ENCODE measurements at places on chromosomes 3 and 15. TPM values are rescaled to one million over a fixed set of nuclear protein-coding genes. Genes with fewer than 3 reads are reported as not detected.
A peak's percentile ranks its signal among the peaks of the same experiment; 100 is the strongest.

GRCh38 chr3:36214460-36214859 lies 165.8 kb upstream of the STAC start:
- DNase-seq = no peak

DNA sequence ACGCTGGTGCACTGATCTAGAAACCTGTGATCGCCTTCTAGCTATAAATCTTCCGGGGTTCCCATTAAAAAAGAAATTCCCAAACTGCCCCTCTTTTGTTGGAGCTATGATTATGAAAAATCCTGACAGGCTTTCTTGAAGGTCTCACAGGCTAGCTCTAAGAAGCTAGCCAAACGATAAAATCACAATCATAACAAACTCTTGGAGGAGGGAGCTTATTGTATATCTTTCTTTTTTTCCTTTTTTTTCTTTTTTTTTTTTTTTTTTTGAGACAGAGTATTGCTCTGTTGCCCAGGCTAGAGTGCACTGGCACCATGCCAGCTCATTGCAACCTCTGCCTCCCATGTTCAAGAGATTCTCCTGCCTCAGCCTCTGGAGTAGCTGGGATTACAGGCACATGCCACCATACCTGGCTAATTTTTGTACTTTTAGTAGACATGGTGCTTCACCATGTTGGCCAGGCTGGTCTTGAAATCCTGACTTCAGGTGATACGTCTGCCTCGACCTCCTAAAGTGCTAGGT lies 72.0 kb downstream of the MYO1E start:
- DNase-seq = no peak

DNA sequence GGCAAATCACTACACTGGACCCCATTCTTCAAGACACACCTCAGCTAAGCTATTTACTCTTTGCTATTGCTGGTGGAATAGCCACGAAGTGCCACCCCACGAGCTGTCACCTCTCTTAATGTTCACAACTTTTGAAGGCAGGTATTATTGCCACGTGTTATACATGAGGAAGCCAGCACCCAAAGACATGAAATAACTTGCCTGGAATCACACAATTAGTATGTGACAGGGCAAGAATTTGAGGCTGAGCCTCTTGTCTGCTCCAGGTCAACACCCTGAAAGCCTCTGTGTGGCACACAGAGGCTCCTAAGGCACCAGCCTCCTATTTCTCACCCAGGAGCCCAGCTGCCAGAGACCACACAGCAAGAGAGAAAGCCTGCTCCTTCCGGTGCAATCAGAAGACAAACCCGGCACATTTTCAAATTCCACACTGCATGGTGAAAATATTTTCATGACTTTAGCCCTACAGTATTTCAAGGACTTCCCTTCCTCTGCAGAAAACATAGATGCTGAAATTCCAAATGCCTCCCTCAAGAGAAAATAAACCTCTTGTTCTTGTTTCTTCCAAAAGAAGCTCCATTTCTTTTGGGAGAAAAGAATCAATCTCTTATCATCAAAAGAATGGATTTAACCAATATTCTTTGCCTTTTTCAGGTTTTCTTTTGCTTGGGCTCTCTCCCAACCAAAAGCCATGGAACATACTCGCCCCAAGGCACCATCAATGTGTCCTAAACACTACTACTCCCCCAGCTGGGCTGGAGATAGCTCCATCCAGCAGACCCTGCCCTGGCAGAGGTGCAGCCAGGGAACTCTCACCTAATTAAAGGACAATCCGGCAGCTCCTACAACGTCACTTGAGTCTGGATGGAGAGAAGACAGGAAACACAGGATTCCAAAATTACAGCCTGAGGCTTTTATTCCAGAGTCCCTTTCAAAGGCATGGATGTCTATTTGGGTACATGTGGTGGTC lies 84.7 kb upstream of the THBS1 start:
- peak; percentile 57 for DNase-seq

DNA sequence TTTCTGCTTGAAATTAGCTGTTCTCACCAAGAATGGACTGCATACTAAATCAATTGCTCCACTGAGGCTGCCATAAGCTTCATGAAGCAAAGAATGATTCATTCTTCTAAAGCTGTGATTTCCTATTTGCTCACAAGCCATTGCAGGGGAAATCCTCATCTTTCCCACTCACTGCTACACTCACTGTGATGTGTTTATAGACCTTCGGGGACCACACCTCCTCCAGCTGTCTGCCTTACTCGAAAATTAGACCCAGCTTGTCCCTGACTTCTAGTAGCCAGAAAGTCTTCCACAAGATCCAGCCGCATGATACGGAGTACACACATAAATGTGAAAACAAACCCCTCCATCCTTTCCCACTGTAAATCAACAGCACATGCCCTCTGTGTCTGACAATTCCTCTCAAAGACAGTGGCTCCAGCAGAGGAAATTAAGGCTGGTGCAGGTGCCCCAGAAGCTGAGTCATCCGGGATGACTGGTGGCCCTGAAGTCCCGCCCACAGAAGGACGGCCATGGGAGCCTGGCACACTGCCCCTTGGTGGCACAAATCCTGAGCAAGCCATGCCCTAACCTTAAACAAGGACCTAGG lies 172.0 kb downstream of the STT3B start:
- DNase-seq = peak; percentile 60

GRCh38 chr3:136105044-136105443 lies 91.1 kb downstream of the MSL2 start:
- no peak for DNase-seq

GOLGA6L7 gene
- total RNA-seq = not detected

Measured in umbilical cord (tissue), 2 donors.